A549 treated with Mapracorat at 1 μM for 4 hours (cell line): ENCODE measurements at places on chromosomes 4 and X. TPM values are rescaled to one million over a fixed set of nuclear protein-coding genes. Genes with fewer than 3 reads are reported as not detected.

The GYPB gene
- not detected in 5 replicates for total RNA-seq

The UNC5C gene
- total RNA-seq = 0.01 to 0.02 TPM in 2 of 5 replicates, not detected in the others

The ERCC6L gene
- total RNA-seq = 10.5 to 12.7 TPM (median 12.1 TPM) in 5 replicates

The PLXNB3 gene
- 2.1 to 4.7 TPM (median 3.3 TPM) in 5 replicates for total RNA-seq

The FAM199X gene
- 13.8 to 18.8 TPM (median 17.5 TPM) in 5 replicates for total RNA-seq

The PNMA5 gene
- not detected in 5 replicates for total RNA-seq

The BANK1 gene
- 0.63 to 1.8 TPM (median 0.93 TPM) in 5 replicates for total RNA-seq

The SH3BP2 gene
- total RNA-seq = 2.7 to 5.6 TPM (median 4.0 TPM) in 5 replicates

The SMR3B gene
- total RNA-seq = not detected in 5 replicates

The DGKK gene
- total RNA-seq = not detected in 5 replicates

The AWAT2 gene
- not detected in 5 replicates for total RNA-seq

The TEC gene
- total RNA-seq = 1.7 to 2.5 TPM (median 1.9 TPM) in 5 replicates

The IQCM gene
- not detected in 5 replicates for total RNA-seq

The TLL1 gene
- 0.15 to 0.29 TPM (median 0.20 TPM) in 5 replicates for total RNA-seq

The CEP135 gene
- 4.2 to 5.6 TPM (median 5.4 TPM) in 5 replicates for total RNA-seq

The FAM3A gene
- total RNA-seq = 30.7 to 48.5 TPM (median 45.5 TPM) in 5 replicates

The CASP3 gene
- total RNA-seq = 20.3 to 22.7 TPM (median 21.7 TPM) in 5 replicates

The ASB12 gene
- total RNA-seq = 0.12 TPM in 1 of 5 replicates, not detected in the others

The FOXR2 gene
- not detected in 5 replicates for total RNA-seq

The GPR173 gene
- 0.03 TPM in 1 of 5 replicates, not detected in the others for total RNA-seq

The SULT1E1 gene
- total RNA-seq = not detected in 5 replicates

The ADGRG2 gene
- total RNA-seq = 8.7 to 11.1 TPM (median 10.5 TPM) in 5 replicates

The NPY5R gene
- not detected in 5 replicates for total RNA-seq
